ENCODE measurements at places on chromosomes 5 and 9. TPM values are rescaled to one million over a fixed set of nuclear protein-coding genes. Genes with fewer than 3 reads are reported as not detected.
A peak's percentile ranks its signal among the peaks of the same experiment; 100 is the strongest.

PCDHB8 gene
- polyA plus RNA-seq, result 0.75 TPM

DNA sequence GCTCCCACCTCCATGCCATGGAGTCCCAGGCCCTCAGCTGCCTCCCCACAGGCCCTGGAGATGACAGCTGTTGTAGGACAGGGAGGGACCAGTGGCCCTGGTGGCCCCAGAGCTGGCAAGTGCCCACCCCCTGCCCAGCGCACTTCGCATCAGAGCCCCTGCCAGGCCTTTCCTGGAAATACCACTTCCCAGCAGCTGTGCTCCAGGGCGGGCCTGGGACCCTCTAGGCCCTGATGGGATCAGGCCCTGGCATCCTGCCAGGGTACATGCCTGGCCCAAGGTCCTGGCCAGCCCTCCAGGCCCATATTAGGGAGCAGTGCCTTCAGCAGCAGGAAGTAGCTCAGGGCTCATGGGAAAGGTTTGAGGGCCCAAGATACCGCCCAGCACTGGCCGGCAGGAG lies 2.5 kb downstream of the KCNT1 start:
- peak; percentile 89 for DNase-seq

GRCh38 chr9:6630502-6631206 lies 14.9 kb downstream of the GLDC start:
- no peak for DNase-seq

GRCh38 chr5:60495644-60496520 lies 204.1 kb downstream of the DEPDC1B start:
- no peak for DNase-seq

GRCh38 chr9:131111854-131112311 lies 13.5 kb upstream of the NUP214 start:
- no peak for DNase-seq

Data from muscle of leg (tissue), 16 donors.